ENCODE measurements at places on chromosomes 11 and 22. TPM values are rescaled to one million over a fixed set of nuclear protein-coding genes. Genes with fewer than 3 reads are reported as not detected.

The LYVE1 gene
- not detected for total RNA-seq

The CCDC89 gene
- 0.47 TPM for total RNA-seq

- no peak overlapping the region for H3K4me3 ChIP-seq
- no peak overlapping the region for H3K27ac ChIP-seq
- H3K36me3 ChIP-seq, result no peaks in the 10 kb centered on the region
- H3K27me3 ChIP-seq, result peaks cover 44% of the 10 kb centered on the region
- no peak for DNase-seq
Measured at GRCh38 chr11:11263238-11264005, 89.6 kb downstream of the CSNK2A3 start.

The GDPD4 gene
- not detected for total RNA-seq

DNA sequence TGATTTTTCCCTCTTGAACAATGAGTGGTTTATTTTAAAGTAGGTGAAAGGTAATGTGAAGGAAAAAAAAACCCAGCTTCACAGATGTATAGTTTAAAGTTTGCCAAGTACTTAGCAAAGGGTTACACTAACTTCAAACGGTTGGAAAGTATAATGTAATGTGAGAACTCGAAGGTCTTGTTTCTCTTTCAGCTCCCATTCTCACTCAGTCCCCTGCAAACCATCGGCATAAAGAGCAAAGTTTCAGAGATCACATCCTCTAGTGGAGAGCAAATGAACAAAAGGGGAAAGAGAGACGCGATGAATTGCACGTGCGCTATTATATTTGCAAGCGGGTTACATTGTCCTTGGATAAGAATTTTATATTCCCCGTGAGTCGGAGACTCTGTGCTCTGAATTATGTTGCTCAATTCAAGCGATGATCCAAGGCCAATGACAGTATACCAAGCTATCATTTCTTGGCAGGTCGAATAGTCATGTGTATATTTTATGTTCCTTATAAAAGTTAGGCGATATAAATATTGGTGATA is 37.6 kb upstream of the BIRC3 start:
- H3K4me3 ChIP-seq, result no peak overlapping the region
- H3K27ac ChIP-seq, result no peak overlapping the region
- H3K36me3 ChIP-seq, result peaks cover 2% of the 10 kb centered on the region
- peaks cover 8% of the 10 kb centered on the region for H3K4me1 ChIP-seq

- H3K27me3 ChIP-seq, result peaks cover 23% of the 10 kb centered on the region
- H3K36me3 ChIP-seq, result no peaks in the 10 kb centered on the region
- H3K27ac ChIP-seq, result no peak overlapping the region
- no peak for DNase-seq
- H3K4me1 ChIP-seq, result no peaks in the 10 kb centered on the region
- H3K4me3 ChIP-seq, result no peak overlapping the region
Measured at GRCh38 chr11:134676516-134677287, 264.7 kb upstream of the B3GAT1 start.

- no peak overlapping the region for H3K27ac ChIP-seq
- no peaks in the 10 kb centered on the region for H3K36me3 ChIP-seq
- DNase-seq, result no peak
- H3K27me3 ChIP-seq, result peaks cover 52% of the 10 kb centered on the region
- H3K4me1 ChIP-seq, result no peaks in the 10 kb centered on the region
- no peak overlapping the region for H3K4me3 ChIP-seq
Measured at GRCh38 chr11:70910835-70911234, 341.5 kb downstream of the SHANK2 start.

DNA sequence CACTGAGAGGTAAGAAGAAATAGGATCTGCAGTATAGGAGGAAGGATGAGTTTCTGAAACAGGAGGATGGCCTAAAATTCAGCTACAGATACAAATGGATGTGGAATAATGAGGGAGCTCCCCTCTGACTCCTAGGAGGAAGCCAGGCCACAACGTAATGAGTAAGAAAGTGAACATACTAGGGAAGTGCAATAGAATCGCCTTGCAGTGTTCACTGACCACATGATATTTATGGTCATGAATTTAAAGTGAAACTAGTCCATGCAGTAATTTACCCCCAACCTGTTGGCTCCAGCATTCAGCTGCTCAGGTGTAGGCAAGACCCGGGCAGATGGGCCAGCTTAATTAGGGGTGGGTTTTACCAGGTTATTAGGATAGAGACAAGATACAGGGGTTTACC is 101.7 kb downstream of the DEUP1 start:
- H3K4me3 ChIP-seq, result no peak overlapping the region
- H3K27me3 ChIP-seq, result no peaks in the 10 kb centered on the region

GRCh38 chr11:86275493-86276370 is 26.3 kb upstream of the HIKESHI start:
- H3K27me3 ChIP-seq, result no peaks in the 10 kb centered on the region
- H3K27ac ChIP-seq, result peak overlapping the region; percentile 85
- DNase-seq, result no peak
- peaks cover 14% of the 10 kb centered on the region for H3K36me3 ChIP-seq
- H3K4me1 ChIP-seq, result peaks cover 16% of the 10 kb centered on the region

DNA sequence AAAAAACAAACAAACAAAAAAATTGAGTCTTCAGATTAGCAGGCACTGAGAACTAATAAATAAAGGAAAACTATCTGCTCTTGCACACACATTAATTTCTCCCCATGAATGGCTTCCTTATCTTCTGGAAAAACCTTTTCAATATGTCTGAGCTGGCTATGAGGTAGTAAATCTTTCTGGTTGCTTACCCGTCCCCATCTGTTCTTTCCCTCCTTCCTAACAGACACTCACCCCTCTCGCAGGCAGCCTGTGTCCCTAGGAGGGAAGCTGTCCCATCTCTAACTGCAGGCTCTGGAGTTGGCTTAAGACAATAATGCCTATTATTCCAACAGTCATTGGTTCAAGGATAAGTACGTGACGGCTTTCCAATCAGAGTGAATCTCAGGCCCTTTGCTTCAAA is 8.2 kb upstream of the SCUBE2 start:
- DNase-seq, result no peak
- H3K4me3 ChIP-seq, result no peak overlapping the region
- H3K36me3 ChIP-seq, result no peaks in the 10 kb centered on the region
- no peaks in the 10 kb centered on the region for H3K4me1 ChIP-seq

DNA sequence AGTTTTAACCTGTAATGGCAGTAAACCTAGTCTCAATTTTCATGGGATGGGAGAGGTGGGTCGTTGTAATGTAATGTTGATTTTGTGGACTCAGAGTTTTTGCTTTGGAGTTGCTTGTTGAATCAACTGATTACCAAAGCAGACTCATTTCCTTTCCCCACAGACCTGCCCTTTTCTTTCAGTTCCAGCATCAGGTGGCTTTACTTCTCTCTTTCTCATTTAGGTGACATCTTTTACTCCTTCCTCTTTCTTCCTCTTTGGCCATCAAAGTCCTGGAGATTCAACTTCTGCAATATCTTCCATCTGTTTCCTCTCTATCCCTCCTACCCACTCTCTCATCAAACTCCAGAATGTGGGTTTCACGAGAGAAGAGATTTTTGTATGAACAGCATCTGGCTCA is 313.9 kb downstream of the TMEM135 start:
- peaks cover 29% of the 10 kb centered on the region for H3K27me3 ChIP-seq
- peaks cover 6% of the 10 kb centered on the region for H3K4me1 ChIP-seq
- no peak overlapping the region for H3K4me3 ChIP-seq

DNA sequence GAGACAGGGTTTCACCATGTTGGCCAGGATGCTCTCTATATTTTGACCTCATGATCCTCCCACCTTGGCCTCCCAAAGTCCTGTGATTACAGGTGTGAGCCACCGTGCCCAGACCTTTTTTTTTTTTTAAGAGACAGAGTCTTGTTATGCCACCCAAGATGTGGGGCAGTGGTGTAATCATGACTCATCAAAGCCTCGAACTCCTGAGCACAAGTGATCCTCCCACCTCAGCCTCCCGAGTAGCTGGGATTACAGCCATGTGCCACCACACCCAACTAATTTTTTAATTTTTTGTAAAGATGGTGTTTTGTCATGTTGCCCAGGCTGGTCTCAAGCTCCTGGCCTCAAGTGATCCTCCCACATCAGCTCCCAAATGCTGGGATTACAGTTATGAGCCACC is 37.9 kb downstream of the IZUMO1R start:
- DNase-seq, result no peak
- no peak overlapping the region for H3K27ac ChIP-seq
- no peaks in the 10 kb centered on the region for H3K4me1 ChIP-seq
- H3K36me3 ChIP-seq, result no peaks in the 10 kb centered on the region
- peaks cover 2% of the 10 kb centered on the region for H3K27me3 ChIP-seq

- H3K4me3 ChIP-seq, result no peak overlapping the region
- no peak for DNase-seq
- H3K27ac ChIP-seq, result no peak overlapping the region
- peaks cover 21% of the 10 kb centered on the region for H3K27me3 ChIP-seq
- H3K4me1 ChIP-seq, result peaks cover 4% of the 10 kb centered on the region
Measured at GRCh38 chr11:27201454-27202302, 161.1 kb downstream of the BBOX1 start.

GRCh38 chr22:48098921-48099245 is 1336.4 kb downstream of the TBC1D22A start:
- H3K36me3 ChIP-seq, result no peaks in the 10 kb centered on the region
- H3K4me1 ChIP-seq, result peaks cover 13% of the 10 kb centered on the region

The APOBEC3B gene
- 1.2 TPM for total RNA-seq

The MUC5AC gene
- total RNA-seq, result not detected

- H3K36me3 ChIP-seq, result peaks cover 2% of the 10 kb centered on the region
- H3K4me3 ChIP-seq, result no peak overlapping the region
- DNase-seq, result no peak
- no peak overlapping the region for H3K27ac ChIP-seq
- H3K4me1 ChIP-seq, result peaks cover 3% of the 10 kb centered on the region
Measured at GRCh38 chr11:122642971-122643370, 12.6 kb upstream of the UBASH3B start.

GRCh38 chr11:57885298-57886050 is 123.9 kb downstream of the CTNND1 start:
- DNase-seq, result no peak
- H3K27ac ChIP-seq, result no peak overlapping the region
- H3K27me3 ChIP-seq, result no peaks in the 10 kb centered on the region
